ENCODE measurements at places on chromosomes 7 and 10.

GRCh38 chr10:100104300-100104699 is 22.6 kb upstream of the CPN1 start:
- ATAC-seq = peak; percentile 48

GRCh38 chr7:132118641-132119040 is 457.6 kb downstream of the PLXNA4 start:
- no peak for ATAC-seq

- peak; percentile 48 for ATAC-seq
Observed at GRCh38 chr7:130844811-130845580, 111.0 kb upstream of the KLF14 start.

DNA sequence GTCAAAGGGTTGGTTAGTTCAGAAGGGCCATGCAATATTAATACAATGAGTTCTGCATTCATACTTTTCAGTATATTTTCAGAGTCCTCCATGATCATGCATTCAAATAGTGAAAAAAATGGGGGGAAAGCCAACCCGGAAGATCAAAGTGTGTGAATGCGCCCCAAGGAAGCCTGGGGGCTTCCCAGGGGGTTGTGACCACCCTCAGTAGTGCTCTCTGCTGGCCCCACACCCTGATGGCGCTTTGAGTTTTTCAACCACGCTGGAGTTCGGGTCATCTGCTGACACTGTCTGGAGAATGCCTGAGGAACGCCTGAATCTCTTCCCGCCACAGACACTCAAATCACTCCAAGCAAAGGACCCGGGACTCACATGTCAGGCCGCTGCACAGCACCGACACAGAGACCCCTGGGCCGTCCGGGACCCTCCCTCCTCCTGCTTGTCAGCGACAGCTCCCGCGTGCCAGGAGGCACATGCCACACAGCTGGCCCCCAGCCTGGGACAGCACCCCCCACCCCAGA is 1.0 kb downstream of the TNS3 start:
- no peak for ATAC-seq

GRCh38 chr7:31258391-31258790 is 82.1 kb downstream of the NEUROD6 start:
- ATAC-seq = no peak

DNA sequence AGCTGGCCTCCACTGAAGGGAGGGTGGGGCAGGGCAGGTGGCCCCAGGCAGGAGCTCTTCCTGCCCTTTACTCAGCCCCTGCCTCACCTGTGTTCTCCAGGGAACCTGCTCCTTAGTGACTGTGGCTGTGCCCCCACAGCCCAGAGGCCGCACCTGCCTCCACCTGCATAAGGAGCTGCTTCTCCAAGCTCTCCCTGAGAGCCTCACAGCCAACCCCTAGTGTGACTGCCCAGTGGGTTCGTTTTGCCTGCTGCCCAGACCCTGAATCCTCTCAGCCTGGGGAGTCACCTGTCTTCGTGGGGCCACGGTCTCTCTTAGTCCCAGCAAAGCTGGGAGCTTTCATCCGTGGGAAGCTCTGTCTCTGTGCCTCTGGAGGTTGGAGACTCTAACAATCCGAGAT is 94.4 kb downstream of the GLRX3 start:
- peak; percentile 8 for ATAC-seq

DNA sequence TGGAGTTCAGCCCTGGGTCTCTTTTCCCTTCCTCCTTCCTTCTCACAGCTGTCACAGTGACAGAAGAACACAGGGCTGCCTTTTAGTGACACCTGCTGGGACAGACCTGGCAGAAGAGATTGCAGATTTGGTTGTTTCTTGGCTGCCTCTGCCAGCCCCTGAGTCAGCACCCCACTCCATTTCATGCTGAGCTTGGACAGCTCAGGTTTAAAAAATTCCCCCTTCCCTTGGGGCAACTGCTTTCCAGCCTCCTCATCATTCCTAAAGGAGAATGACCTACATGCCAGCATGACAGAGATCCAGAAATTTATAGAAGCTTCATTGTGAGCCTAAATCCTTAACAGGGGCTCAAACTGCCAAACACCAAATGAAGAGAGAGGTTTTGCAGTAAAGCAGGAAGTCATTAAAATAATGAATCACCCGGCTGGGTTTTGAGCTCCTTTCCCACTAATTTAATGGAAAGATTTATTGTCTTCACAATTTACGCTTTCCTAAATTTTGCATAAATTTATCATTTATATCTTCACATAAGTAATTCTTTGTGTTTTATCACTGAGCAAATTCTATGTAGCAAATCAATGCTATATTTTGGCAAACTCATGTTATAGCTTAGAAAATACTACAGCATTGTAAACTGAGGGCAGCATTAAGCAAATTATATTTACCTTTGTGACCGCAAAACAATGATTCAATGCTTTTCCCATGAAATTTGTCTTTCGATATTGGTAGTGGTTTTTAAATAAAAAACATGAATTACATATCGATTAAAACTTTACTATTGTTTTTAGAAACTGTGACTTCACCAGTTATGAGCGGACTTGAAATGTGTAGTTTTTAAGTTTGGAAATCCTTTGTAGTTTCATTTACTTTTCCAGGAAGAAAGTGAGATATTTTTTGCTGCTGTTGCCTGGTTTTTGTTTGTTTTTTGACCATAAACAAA is 399.5 kb upstream of the ANKRD30A start:
- ATAC-seq = no peak

GRCh38 chr7:154956427-154956826 is 46.5 kb downstream of the PAXIP1 start:
- ATAC-seq = no peak

DNA sequence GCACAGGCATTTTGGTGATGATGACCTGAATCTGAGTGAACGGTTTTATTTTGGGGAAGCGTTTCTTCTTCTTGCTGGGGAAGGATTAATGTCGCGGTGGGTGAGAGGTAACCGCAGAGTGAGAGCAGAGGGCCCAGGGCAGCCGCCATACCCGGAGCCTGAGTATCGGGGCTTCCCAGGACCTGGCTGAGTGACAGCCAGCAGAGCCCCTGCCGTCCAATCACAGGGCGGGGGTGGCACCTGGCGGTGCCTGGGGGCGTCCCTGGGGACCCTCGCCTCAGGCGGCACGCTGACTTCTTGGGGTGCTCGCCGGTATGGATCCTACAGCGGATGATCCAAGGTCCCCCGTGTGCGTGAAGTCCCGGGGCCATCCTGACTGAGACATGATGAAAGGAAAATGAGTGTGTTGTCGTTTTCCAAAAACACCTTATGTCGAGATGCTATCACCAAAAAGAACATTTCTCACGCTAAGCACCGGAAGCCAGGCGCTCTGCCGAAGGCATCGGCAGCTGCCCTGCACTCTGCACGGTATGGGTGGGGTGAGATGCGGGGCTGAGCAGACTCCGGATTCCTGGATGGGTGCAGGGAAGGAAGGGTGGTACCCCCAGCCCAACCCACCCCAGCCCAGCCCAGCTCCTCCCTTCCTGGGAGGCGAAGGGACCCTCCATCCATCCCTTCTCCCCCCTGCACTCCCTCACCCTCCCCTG is 227.9 kb upstream of the SHH start:
- ATAC-seq = no peak

DNA sequence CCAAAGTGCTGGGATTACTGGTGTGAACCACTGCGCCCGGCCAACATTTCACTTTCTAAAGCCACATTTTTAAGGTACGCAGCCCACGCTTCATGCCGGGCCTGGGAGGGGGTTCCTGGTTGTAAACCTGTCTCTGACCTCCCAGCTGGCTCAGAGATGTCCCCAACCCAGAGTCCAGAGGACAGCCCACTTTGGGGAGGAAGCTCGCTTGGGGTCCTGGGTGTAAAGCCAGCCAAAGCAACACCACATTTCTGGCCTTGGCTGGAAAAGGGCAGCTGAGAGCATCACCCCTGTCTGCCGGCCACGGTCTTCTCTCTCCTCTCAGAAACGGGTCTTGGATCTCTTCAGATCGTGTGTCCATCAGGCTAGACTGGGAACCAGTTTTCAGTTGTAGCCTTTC is 23.9 kb upstream of the PITRM1 start:
- no peak for ATAC-seq

DNA sequence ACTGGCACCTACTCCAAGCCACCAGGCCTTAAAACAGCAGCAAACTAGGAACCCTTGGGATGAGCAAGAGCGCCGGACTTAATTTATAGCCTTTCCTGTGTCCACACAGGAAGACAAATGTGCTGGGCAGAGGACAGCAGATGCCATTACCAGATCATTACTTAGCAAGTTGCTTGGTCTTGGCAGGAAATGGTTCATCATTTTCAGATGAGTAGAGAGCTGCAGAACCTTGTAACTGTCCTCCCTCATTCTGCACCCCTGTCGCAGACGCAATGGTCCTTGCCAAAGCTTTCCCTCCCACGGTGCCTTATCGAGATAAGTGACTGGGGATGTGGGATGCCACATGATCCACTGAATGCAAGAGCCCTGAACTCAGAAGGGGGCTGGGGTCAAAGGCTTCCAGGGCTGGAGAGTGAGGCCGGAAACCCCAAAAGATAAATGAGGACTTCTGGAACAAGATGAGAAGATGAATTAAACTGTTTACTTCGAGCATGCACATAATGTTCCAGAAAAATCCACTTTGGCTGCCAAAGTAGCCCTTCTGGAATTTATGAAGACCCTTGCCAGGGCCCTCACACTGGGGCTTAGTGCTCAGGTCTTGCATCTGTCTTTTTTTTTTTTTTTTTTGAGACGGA is 145.6 kb upstream of the ZNF32 start:
- ATAC-seq = no peak

- ATAC-seq = no peak
Observed at GRCh38 chr10:74801447-74801846, 25.0 kb upstream of the KAT6B start.

DNA sequence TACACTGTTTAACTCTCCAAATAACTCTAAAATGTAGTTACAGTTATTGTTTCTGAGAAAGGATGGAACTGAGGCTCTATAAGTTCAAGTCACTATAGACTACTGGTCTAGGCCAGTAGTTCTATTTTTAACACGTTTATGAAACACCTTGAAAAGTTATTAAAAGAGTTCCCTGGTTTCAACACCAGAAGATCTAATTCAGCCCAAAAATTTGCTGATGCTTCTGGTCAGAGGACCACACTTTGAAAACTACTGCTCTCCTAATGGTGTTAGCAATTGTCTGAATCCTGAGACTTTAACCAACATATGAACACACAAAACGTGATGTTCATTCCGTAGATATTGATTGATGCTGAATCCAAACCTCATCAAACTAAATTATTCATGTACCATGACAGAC is 658.6 kb upstream of the STEAP1 start:
- no peak for ATAC-seq

GRCh38 chr10:16853201-16853600 is 36.0 kb upstream of the RSU1 start:
- no peak for ATAC-seq

GRCh38 chr7:66602159-66602558 is 26.5 kb upstream of the KCTD7 start:
- no peak for ATAC-seq

GRCh38 chr7:100613412-100614175 is 1.3 kb downstream of the MOSPD3 start:
- ATAC-seq = no peak

GRCh38 chr7:80247891-80248290 is 113.3 kb downstream of the GNAI1 start:
- ATAC-seq = no peak

DNA sequence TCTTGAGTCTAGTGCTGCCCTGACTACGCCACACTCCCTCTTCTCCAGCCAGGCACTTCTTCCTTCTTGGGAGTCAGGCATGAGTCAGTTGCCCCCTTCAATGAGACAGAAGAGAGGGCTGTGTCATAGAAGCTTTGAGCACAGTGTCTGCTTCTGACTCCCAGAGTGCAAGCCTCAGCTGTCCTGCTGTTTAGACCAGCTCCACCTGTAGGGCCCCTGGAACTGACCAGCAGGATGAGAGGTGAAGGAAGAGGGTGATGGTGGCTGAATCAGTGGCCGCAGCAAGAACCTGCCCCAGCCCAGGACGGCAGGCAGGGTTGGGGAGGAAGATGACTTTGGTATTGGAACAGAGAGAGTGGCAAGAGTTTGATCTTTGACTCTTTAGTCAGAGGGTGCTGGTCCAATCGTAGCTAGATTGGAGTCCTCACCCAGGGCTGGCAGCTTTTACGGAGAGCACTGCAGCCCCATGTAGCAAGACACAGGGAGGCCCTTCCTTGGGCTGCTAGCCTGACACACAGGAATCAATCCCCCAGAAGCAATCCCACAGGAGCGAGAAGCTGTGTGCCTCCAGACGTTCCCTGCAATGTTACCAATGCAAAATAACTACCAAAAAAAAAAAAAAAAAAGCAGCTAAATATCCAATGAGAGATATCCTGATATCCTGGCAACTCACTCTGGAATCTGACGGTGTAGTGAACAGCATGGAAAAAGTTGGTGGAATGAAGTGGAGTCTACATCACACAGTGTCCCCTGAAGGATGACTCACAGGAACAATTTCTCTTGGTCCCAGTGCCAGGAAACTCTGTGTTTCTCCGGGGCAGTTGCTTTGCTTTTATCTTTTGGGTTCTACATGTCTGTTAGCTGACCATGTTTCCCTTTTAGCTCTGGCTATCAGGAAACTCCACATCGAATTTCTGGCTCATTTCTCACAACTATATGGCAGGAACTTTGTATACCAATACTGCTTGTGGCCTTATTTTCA is 6.9 kb downstream of the C10orf62 start:
- peak; percentile 62 for ATAC-seq

DNA sequence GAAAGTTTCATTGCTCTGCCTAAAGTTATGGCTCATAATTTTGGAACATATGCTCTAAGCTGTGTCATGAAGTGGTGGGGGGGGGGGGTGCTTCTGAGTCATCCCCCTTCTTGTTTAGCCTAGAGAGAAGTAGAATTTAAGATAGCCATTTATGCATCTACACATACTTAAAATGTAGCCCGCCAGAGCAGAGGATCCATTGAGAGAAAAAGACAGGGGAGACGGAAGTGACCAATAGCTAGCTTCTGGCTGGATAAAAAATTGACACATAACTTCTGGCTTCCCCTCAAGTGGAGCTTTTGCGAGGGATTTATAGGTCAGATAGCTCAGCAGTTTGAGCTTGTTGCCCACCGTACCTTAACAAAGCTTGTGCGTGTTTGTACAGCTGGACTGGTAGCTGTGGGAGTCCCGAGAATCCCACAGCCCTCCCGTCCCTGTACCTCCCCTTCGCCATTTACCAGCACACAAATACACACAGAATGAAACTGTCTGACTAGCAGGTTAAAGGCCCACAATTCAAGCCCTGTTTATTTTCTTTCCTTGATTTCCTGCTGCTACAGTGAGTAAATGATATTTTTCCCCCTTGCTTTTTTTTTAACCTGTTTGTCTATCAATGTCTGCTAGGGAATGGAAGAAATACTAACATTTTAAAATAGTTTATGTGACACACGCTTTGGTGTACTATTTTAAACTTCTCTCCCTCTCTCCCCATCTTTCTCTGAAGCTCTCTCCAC is 232.6 kb upstream of the FERD3L start:
- no peak for ATAC-seq

DNA sequence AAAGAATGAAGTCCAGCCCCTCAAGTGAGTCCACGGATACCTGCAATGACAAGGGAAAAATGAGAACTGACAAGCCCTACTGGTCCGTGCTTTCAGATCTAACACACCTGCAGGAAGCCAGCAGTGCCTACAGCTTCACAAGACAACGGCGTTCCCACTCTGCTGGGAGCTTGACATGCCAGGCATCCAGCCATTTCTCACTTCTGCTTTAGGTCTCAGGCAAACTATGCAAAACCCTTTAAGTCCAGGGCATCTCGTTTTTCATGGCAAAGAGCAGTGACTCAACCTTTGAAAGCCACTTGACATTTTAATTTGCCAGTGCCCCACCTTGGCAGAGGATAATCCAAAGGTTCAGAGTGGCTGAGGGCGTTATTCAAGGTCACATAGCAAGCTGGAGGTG is 49.1 kb upstream of the GPAM start:
- no peak for ATAC-seq

GRCh38 chr7:26989897-26990670 is 105.7 kb downstream of the HOXA1 start:
- ATAC-seq = no peak

- ATAC-seq = no peak
Observed at GRCh38 chr7:3956949-3957348, 655.9 kb downstream of the SDK1 start.

Data from esophagus mucosa (tissue), 1 donor.